Inflammatory macrophage (primary cell): ENCODE measurements at places on chromosomes 7 and 10.

DNA sequence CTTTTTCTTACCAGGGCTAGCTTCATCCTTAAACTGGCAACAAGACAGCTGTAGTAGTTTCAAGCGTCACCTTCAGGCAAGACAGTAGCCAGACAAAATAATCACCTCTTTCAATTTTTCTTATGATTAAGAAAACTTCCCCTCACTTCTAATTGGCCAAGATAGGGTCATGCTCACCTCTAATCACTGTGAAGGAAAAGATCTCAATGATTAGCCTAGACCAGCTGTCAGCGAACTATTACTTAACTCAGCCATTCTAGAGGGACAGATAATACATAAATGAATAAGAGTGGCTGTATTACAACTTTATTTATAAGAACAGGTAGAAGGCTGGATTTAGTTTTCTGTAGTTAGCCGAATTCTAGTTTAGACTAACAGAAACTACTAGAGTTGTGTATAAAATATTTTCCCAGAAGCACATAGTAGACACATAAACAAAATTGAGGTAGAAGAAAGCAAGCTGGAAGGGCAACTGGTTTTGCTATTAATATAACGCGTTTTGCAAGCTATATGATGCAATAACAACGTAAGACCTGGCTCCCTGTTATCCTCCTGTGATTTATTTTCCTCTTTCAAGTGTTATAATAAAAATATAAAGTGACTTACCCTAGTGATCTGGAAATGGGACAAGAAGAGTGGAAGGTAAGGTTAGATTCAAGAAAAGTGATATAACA lies 64.3 kb downstream of the ELAPOR2 start:
- DNase-seq = no peak

- no peak for DNase-seq
Observed at GRCh38 chr7:155263581-155264143, 34.0 kb upstream of the INSIG1 start.

GRCh38 chr10:50554376-50554994 lies 69.3 kb downstream of the SGMS1 start:
- no peak for DNase-seq

DNA sequence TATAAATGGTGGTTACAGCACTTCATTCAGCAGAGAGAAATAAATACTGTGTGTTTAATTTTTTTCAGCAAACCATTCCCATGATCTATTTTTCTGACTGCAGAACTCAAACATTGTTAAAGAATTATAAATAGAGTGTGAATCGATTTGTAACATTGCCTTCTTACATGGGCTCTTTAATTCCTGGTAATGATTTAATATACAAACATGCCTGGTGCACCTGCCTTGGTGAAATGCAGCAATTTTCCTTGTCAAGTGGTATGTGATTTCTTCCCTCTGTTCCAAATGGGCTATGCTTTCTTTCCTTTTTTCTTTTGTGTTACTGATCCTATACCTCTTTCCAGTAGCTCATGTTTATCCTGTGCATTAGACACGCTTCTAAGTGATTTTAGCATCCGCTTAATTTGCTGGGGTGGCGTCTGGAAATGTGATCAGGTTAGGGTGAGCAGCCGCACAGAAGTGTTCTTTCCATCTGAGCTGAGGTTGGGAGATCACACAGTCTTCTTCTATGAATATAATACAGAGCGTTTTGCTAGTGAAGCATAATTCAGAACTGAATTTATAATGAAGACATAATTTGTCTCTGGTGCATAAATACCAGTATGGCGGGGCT lies 94.3 kb upstream of the ITGB1 start:
- no peak for DNase-seq
